ENCODE measurements at places on chromosomes 5 and 9.
A peak's percentile ranks its signal among the peaks of the same experiment; 100 is the strongest.

DNA sequence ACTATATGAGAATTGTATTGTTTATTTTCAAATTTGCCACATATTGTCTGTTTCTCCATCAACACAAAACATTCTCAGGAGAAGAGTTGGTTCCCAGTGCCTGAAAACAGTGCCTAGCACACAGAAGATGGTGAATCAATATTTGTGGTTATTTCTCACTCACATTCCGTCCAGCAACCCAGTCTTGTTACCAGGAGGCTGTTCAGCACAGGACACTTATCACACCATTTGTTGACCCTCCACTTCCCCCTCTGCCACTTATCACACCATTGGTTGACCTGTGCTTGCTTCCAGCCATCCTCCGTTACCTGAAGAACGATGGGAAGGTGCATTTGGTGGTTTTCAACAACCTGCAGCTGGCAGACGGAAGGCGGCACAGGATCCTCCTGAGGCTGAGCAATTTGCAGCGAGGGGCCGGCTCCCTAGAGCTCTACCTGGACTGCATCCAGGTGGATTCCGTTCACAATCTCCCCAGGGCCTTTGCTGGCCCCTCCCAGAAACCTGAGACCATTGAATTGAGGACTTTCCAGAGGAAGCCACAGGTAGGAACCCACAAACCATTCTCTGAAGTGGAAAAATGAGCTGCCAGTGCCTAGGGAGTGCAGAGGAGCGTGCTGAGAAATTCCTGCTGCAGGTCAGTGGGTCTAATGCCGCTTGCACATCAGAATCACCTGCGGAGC, 20.5 kb downstream of the THBS4 start:
- no peaks in the 10 kb centered on the region for H3K27me3 ChIP-seq
- no peak overlapping the region for H3K27ac ChIP-seq
- no peak overlapping the region for H3K4me3 ChIP-seq
- no peak for DNase-seq

GRCh38 chr5:154384480-154385235, 61.1 kb upstream of the SAP30L start:
- DNase-seq: no peak
- H3K36me3 ChIP-seq: no peaks in the 10 kb centered on the region
- H3K4me1 ChIP-seq: peaks cover 31% of the 10 kb centered on the region
- no peak overlapping the region for H3K27ac ChIP-seq

DNA sequence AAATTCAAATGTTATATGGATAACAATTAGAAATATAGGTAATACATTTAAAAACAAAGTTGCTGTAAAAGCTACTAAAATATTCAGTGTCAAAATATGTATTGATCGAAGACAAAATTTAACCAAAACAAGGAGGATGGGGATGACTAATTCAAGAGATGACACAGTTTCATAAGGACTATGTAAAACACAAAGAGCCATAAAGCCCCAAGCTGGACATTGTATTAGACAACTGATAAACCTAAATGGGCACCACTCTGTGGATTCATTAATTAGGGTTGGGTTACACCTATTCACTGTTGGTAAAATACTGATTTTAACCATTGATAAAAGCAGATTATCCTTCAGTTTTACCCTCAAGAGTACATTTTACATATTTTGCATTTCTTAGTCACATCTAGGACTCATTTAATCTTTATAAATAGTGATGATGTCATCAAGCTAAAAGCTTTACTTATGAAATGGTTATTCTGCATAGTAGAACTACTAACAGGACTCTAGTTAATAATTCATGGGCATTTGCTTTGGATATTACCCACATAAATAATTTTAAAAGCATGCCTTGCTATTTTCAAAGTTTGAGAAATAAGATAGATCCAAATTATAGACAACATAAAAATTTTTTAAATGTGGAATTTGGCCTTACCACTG, 13.7 kb downstream of the TUT7 start:
- no peaks in the 10 kb centered on the region for H3K27me3 ChIP-seq
- DNase-seq: no peak
- H3K4me3 ChIP-seq: no peak overlapping the region
- peaks cover 16% of the 10 kb centered on the region for H3K4me1 ChIP-seq

GRCh38 chr5:75574791-75575190, 36.5 kb upstream of the ANKDD1B start:
- H3K27ac ChIP-seq: no peak overlapping the region
- H3K27me3 ChIP-seq: no peaks in the 10 kb centered on the region
- H3K4me1 ChIP-seq: no peaks in the 10 kb centered on the region

DNA sequence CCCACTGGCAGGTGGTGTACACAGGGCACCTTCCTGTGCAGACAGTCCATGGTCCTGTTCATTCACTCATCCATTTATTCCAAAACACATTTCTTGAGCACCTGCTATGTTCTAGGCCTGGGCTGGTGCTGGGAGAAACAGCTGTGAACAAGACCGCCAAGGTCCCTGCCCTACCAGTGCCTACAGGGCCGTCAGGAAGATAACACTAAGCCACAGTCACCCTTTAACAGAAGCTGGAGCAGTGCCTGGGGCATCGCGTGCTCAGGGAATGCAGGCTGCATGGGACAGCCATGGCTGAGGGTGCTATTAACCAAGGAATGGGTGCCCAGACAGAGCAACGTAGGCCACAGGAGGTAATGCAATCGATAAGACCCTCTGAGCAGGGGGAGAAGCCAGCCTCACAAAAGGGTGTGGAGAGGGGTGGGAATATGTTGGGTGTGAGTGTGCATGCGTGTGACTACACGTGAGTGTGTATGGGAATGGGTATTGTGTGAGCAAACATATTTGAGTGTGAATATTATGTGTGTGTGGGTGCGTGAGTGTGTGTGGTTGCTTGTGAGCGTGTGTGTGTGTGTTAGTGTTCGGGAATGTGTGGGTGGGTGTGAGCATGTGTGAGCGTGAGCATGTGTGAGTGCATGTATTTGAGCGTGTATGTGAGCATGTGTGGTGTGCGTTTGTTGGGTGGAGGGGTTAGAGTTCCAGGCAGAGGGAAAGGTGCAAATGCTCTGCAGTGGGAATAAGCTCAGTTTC, 19.1 kb downstream of the DUSP1 start:
- no peak overlapping the region for H3K27ac ChIP-seq
- no peaks in the 10 kb centered on the region for H3K36me3 ChIP-seq

DNA sequence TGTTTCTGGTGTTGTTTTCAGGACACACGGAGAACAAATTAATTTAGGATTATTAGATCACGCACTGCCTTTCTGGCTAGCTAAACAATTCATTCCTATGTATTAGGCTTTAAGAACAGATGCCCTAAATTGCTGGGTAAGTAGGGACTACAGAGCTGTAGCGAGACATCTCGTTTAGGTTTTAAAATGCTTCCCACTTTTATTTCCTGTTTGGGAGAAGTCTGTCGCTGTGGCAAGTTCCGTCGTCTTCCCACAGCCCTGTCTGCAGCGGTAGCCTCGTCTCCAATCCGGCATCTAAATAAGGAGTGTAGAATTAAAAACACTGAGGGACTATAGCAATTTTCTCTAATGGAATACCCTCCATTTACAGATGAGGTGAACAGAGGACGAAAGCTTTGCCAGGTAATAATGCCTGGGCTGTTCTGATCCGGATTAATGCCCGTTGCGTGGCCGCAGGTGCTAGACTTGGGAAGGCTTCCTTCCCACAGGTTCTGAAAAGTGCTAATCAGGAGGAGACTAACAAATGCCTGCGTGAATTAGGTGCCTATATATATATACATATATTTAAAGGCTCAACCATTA, 1.3 kb upstream of the TRIM36 start:
- peak overlapping the region; percentile 70 for H3K4me3 ChIP-seq
- H3K27ac ChIP-seq: no peak overlapping the region
- H3K27me3 ChIP-seq: peaks cover 19% of the 10 kb centered on the region
- H3K4me1 ChIP-seq: peaks cover 11% of the 10 kb centered on the region

DNA sequence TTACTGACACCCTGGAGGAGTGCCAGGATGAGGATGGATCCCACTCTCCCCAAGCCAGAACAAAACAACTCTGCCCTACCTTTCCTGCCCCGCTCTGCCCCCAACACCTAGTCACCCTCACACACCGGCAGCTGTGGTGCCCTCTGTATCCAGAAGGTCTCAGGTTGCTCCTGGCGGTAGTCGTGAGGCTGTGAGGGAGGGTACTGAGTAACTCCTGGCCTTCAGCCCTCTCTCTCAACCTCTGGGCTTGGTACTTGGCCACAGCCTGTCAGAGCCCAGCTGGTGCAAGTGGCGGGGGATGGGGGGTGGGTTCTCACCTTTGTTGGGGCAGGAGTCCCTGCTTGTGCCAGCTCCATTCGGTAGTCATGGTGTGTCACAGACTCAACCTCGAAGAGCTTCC, 1.9 kb downstream of the SPAG8 start:
- peaks cover 19% of the 10 kb centered on the region for H3K4me1 ChIP-seq
- no peak overlapping the region for H3K27ac ChIP-seq
- H3K36me3 ChIP-seq: peaks cover 9% of the 10 kb centered on the region
- H3K4me3 ChIP-seq: no peak overlapping the region
- DNase-seq: no peak

- H3K4me3 ChIP-seq: no peak overlapping the region
- H3K27ac ChIP-seq: no peak overlapping the region
- no peaks in the 10 kb centered on the region for H3K27me3 ChIP-seq
- H3K36me3 ChIP-seq: no peaks in the 10 kb centered on the region
- no peak for DNase-seq
- no peaks in the 10 kb centered on the region for H3K4me1 ChIP-seq
Observed at GRCh38 chr5:61732369-61732768, 400.3 kb downstream of the ZSWIM6 start.

GRCh38 chr5:172798422-172799215, 27.6 kb upstream of the DUSP1 start:
- H3K36me3 ChIP-seq: no peaks in the 10 kb centered on the region
- no peak overlapping the region for H3K4me3 ChIP-seq
- no peaks in the 10 kb centered on the region for H3K27me3 ChIP-seq
- H3K27ac ChIP-seq: no peak overlapping the region
- DNase-seq: no peak

GRCh38 chr5:141618804-141619554, at the start of gene DIAPH1:
TSS of gene DIAPH1 (minus strand) at chr5:141619000. CDS start at chr5:141618914, 86 bp downstream.
- peak within 1 kb of the TSS; percentile 77 for H3K4me3 ChIP-seq
- H3K36me3 ChIP-seq: peaks cover 5% of the 10 kb centered on the region
- peaks cover 22% of the 10 kb centered on the region for H3K4me1 ChIP-seq
- H3K27me3 ChIP-seq: no peaks in the 10 kb centered on the region
- H3K27ac ChIP-seq: peak within 1 kb of the TSS; percentile 97
- DNase-seq: peak; percentile 96

GRCh38 chr5:154782812-154783592, 27.8 kb downstream of the LARP1 start:
- H3K27ac ChIP-seq: peak overlapping the region; percentile 26
- no peak overlapping the region for H3K4me3 ChIP-seq
- no peaks in the 10 kb centered on the region for H3K27me3 ChIP-seq
- peaks cover 27% of the 10 kb centered on the region for H3K4me1 ChIP-seq

- no peaks in the 10 kb centered on the region for H3K4me1 ChIP-seq
- no peak overlapping the region for H3K4me3 ChIP-seq
- no peaks in the 10 kb centered on the region for H3K27me3 ChIP-seq
- no peaks in the 10 kb centered on the region for H3K36me3 ChIP-seq
- DNase-seq: no peak
Observed at GRCh38 chr5:1919750-1920149, 37.0 kb upstream of the IRX4 start.

GRCh38 chr5:150285114-150285513, 4.5 kb downstream of the CAMK2A start:
- H3K4me1 ChIP-seq: no peaks in the 10 kb centered on the region
- DNase-seq: no peak
- H3K36me3 ChIP-seq: no peaks in the 10 kb centered on the region
- no peaks in the 10 kb centered on the region for H3K27me3 ChIP-seq
- no peak overlapping the region for H3K27ac ChIP-seq

DNA sequence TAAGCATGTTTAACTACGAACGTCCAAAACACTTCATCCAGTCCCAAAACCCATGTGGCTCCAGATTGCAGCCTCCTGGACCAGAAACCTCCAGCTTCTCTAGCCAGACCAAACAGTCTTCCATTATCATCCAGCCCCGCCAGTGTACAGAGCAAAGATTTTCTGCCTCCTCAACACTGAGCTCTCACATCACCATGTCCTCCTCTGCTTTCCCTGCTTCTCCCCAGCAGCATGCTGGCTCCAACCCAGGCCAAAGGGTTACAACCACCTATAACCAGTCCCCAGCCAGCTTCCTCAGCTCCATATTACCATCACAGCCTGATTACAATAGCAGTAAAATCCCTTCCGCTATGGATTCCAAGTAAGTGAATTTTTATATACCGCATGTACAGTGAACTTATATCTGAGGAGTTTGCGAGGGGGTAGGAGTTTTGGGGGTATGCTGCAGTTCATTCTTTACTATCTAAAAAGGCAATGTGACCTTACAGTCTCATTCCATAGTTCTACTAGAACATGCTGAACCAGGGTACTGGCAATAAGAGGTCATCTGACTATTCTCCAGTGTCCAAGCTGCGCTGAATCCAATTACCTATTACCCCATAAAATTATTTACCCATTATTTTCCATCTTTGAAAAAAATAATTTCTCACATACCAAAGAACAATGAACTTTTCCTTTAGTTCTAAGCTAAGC, 3.1 kb downstream of the MYOT start:
- no peak for DNase-seq
- no peak overlapping the region for H3K4me3 ChIP-seq
- no peaks in the 10 kb centered on the region for H3K27me3 ChIP-seq
- H3K27ac ChIP-seq: no peak overlapping the region
- no peaks in the 10 kb centered on the region for H3K4me1 ChIP-seq
- no peaks in the 10 kb centered on the region for H3K36me3 ChIP-seq

DNA sequence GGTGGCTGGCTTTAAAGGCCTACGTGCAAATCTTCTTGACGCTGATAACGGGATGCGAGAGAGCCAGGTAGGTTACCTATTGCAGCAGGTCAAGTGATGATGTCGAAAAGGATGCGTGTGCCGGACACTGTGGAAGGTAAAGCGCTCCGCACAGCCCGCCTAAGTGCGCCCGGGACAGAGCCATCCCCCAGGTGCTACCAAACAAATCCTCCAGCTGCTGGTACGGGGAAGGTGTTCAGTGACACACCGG, 245 bp upstream of the DNAJC25 start:
- no peak for DNase-seq
- H3K36me3 ChIP-seq: no peaks in the 10 kb centered on the region
- no peaks in the 10 kb centered on the region for H3K27me3 ChIP-seq
- H3K4me3 ChIP-seq: peak overlapping the region; percentile 82
- H3K27ac ChIP-seq: peak overlapping the region; percentile 83
- H3K4me1 ChIP-seq: peaks cover 14% of the 10 kb centered on the region
